ENCODE measurements at places on chromosomes 7 and 10.

GRCh38 chr7:148622887-148623585 lies 32.5 kb downstream of the C7orf33 start:
- no peak for DNase-seq

DNA sequence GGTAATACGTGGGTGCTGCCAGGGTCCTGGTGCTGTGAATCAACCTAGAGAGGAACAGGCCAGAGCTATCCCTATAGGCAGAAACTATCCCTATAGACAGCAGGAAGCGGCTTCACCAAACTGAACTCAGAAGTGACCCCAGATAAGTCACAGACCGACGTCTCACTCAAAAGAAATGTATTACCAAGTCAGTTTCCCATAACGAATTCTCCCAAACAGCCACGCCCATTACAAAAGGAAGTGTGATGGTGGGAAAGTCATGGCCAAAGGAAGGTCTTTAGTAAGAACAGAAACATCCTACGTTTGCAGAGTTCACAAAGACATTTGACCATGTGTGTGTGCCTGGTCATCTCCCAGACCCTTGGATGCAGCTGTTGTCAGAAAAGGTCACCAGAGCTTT lies 470.8 kb upstream of the ADARB2 start:
- no peak for DNase-seq

DNA sequence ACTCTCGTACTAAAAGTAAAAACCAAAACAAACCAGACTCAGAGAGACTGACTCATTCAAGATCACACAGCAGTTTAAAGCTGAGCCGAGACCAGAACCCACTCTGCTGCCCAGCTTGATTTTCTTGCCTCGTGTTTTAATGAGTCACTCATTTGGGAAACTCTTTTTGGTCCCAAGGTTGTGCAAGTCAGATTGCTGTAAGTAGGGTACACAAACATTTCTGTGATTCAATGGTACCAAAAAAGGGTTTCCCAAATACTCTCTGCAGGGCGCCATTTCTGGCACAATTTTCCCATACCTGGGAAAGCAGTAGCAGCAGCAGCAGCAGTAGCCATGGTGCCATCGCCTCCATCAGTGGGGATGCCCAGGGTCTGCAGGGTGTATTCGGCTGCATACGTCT lies 69.9 kb downstream of the ASAH2B start:
- DNase-seq: no peak

DNA sequence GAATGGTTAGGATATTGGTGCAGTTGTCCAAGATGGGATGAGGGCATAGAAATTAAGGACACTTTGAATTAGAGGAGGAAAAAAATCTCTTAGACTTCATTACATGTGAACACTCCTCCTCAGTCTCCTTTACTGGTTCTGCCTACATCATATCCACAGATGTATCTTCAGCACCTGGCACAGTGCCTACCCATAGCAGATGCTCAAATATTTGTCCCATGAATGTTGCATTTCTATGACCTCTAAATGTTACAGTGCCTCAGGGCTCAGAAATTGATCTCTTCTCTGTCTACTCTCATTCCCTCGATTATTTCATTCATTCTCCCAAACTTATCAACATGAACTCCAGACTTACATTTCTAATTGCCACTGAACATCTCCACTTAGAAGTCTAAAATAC lies 17.1 kb downstream of the CNNM1 start:
- peak; percentile 27 for DNase-seq

DNA sequence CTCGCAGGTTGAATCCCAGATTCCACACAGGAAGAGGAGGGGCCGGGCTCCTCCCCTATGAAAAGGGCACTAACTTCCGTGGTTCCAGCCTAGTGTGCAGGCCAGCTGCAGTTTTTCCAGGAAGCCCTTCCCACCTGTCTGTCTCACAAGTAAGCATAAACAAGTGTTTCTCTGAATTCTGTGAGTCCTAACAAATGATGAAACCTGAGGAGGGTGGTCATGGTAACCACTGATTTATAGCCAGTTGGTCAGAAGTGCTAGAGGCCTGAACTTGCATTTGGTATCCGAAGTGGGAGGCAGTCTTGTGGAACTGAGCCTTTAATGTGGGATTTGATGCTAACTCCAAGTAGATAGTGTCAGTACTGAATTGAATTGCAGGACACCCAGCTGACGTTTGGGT lies 54.7 kb upstream of the STEAP4 start:
- DNase-seq: no peak

DNA sequence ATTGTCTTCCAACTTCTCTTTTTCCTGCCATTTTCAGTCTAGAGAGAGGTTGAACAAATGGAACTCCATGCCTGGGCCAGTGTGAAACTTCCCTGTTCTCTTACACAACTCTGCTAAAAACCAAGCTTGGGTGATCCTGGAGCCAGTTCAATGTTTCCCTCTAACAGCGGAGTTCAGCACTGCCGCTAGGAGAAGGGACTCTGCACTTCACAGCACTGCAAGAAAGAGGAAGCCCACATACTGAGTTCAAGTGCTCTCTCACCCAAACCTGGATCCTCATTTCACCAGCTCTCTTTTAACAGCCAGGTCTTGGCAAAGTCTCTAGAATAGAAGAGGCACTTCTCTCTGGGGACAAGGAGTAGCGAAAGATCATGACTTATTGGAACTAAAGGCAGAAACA lies 18.8 kb downstream of the FOXI2 start:
- no peak for DNase-seq

GRCh38 chr10:120205368-120206018 lies 251.5 kb upstream of the PLPP4 start:
- no peak for DNase-seq

DNA sequence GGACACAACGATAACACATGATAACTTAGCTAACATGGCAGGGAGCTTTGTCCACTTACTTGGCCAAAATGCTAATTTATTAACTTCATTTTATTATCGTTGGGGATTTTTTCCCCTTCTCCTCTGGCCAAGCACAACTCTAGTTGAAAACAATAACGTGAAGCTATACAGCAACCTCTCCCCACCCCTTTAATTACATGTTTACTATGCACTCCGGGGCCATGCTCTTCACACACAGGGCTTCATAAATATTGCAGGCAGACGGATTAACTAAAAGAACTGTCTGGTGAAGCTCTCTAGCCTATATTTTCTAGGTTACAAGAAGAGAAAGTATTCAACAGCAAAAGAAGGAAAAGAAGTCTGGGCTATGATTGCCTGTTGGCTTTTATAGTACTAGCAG lies 51.7 kb downstream of the XRCC2 start:
- DNase-seq: no peak

DNA sequence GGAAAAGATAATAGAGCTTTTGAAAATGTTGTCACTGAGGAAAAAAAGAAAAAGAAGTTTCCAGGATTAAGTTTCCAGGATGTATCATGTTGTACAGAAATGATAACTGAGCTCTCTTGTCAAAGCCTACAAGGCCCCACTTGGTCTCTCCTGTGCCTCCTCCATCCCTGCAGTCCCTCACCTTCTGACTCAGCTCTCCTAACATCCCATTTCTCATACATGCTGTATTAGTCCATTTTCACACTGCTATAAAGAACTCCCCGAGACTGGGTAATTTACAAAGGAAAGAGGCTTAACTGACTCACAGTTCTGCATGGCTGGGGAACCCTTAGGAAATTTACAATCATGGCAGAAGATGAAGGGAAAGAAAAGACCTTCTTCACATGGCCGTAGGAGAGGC lies 3.8 kb upstream of the DGKI start:
- no peak for DNase-seq

DNA sequence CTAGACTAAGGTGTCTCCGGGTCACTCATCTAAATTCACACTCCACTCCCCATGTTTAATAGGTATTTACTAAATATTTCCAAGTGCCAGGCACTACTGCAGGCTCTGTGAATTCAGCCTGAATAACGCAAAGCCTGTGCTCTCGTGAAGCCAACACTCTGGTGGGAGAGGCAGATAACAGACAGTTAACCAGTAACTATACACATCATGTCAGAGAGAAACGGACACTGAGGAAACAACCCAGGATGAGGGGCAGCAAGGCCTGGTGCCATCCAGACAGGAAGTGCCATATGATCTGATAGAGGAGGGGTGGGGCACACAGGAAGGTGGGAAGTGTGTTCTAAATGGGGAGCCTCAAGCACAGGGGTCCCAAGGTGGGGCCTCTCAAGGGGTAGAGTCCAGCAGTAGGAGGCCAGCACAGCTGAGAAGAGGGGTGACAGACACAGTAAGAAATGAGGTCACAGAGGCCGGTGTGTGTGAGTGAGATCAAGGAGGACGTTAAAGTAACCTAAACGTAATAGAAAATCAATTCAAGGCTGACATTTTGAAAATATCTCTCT lies 85.3 kb downstream of the LARP4B start:
- no peak for DNase-seq

- peak; percentile 91 for DNase-seq
These were observed 28.2 kb upstream of the ASL start for GRCh38 chr7:66047426-66047825.

DNA sequence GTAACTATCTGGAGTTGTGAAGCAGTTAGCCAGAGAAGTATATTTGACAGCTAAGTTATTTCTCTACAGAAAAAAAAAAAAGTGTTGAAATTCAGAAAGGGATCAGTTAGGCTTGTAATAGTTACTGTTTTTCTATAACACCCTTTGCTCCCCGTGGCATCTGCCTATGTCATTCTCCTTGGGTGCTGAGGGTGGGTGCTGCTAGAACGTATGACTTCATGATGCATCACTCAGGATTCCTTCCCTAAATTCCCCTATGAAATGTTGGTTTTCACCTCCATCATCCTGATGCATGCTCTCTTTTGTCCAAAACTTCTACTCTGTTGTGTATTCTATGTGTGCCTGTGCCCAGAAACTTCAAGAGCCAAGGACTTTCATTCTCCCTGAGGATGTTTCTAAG lies 536.4 kb downstream of the GRM8 start:
- no peak for DNase-seq

DNA sequence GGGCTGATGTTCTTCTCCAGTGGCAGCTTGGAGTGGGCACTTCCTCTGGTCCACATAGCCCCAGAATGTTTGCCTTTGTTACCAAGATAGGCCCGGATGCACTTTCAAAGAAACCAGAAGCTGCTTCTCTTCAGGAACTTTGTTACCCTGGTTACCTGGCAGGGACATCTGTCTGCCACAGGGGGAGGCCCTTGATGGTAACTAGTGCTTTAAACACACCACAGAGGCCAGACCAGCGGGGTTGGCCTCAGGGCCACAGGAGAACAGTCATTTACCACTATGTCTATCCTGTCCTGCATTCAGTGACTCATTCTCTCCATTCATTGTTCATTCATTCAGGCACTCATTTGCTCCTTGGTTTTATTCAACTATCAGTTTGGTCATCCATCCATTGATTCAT lies 11.9 kb upstream of the PLEKHA1 start:
- DNase-seq: no peak

DNA sequence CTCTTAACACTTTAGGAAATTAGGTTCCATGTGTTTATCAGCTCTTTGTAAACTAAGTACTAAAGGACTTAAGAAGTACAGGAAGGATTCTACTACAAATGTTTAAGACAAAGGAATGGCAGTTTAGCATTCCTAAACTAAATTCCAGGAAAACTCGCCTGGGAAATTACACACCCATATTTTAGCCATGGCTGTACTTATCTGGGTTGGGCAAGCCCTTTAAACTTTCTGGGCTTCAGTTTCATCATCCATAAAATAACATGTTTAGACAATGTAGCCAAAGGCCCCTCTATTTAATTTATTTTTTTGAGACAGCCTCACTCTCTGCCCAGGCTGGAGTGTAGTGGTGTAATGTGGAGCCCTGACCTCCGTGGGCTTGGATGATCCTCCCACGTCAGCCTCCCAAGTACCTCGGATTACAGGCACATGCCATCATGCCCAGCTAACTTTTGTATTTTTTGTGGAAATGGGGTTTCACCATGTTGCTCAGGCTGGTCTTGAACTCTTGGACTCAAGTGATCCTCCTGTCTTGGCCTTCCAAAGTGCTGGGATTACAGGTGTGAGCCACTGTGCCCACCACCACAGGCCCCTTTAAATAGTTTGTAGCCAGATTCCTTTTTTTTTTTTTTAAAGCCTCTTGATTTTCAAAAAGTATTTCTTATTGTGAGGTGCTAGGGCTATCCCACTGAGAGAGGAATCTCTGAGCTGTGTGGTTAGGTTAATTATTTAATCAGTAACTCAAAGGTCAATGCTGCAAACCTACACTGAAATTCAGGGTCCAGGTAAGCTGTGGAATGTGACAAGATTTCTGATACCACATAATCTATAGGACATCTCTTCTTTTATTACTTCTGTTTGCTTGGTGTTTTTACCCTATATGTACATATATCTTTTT lies 32.1 kb downstream of the TMEM60 start:
- no peak for DNase-seq

DNA sequence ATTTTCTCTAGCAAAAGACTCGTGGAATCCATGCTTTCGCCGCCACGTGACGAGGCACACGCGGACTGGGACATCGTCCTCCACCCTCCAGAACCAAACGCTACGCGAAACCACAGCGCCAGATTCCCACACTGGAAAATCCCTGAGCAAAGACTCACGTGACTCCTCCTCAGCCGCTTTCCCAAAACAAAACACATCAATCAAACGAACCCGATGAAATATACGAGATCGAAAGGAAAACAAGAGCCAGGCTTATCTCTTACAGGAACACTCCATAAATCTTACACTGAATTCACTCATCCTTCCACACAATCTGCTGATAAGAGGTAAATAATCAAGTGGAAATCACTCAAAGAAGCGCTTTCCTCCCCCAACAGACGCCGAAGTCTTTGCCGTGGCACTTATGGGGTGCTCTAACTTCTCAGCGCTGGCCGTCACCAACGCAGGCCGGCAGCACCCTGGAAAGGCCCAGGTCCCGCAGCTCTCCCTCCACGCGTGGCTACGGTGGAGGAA lies 23.8 kb downstream of the DIP2C start:
- no peak for DNase-seq

- DNase-seq: no peak
These were observed 32.9 kb upstream of the FAM3C start for GRCh38 chr7:121428855-121429489.

DNA sequence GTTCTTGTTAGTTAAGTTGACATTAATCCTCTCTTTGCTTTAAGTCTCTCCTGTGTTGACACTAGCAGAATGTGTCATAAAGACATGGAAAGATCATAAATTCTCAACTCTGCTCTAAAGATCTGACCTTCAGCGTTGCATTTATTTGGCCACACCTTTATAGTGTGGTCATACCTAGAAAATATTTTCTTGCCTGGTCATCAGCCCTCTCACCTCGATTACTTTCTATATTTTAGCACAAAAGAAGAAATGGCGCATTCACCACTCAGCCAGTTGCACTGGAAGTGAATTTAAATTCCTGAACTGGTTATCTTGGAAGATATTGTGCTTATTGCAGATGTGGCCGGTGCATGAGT lies 96.7 kb upstream of the PDCD4 start:
- DNase-seq: no peak

DNA sequence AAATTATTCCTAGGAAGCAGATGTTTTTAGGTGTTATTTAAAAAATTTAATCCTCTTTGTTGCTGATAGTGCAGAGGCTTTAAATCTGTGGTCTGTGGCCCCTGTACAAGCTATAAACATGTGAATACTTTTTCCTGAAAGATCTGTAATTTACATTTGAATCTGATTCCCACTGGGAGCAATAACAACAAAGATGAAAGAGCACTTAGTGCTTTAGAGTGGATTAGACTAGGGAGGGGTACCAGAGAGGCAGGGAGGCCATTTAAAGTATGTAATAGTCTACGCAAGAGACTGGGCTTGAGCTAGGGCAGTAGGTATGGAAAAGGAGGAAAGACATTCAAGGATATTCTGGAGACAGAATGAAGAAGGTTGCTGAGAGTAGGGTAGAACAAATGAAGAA lies 19.1 kb downstream of the BTRC start:
- no peak for DNase-seq
